Activated CD8-positive, alpha-beta memory T cell treated with anti-CD3 and anti-CD28 coated beads for 24 hours (primary cell): ENCODE measurements at places on chromosomes 11 and 22.

DNA sequence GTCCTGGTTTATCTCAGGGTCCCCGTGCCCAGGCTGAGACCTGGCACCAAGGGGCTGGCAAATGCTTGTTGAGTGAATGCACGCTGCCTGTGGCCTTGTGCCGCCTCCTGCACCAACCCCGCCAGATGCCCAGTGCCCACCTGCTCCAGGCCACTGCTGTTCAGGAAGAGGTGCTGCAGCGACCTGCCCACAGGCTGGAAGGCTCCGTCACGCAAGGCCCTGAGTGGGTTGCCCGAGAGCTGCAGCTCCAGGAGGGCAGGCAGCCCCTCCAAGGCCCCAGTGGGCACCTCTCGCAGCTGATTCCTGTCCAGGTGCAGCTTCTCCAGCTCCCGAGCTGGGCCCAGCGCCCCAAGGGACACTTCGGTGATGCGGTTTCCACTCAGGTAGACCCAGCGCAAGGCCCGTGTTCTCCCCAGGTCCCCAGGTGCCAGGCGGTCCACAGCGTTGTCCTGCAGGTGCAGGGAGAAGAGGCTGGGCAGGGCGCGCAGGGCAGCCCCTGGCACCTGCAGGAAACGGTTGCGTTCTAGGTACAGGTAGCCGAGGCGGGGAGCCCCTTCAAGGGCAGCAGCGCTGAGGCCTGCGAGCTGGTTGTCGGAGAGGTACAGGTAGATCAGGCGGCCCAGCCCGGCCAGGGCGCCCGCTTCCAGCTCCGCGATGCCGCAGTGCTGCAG is 3.6 kb downstream of the CHADL start:
- no peak for DNase-seq

GRCh38 chr11:1372660-1373059 is 17.1 kb upstream of the BRSK2 start:
- no peak for DNase-seq

DNA sequence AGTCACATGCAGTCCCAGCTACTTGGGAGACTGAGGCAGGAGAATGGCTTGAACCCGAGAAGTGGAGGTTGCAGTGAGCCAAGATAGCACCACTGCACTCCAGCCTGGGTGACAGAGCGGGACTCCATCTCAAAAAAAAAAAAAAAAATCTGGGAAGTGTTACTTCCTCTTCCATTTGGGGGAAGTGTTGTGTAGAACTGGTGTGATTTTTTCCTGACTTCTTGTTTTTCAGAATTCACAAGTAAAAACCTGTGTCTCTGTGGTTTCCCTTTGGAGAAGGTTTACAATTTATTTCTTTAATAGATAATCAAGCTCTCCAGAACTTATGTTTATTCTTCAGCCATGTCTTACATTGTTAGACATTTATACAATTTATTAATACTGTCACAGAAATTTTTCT is 396.1 kb downstream of the BRD1 start:
- no peak for DNase-seq

DNA sequence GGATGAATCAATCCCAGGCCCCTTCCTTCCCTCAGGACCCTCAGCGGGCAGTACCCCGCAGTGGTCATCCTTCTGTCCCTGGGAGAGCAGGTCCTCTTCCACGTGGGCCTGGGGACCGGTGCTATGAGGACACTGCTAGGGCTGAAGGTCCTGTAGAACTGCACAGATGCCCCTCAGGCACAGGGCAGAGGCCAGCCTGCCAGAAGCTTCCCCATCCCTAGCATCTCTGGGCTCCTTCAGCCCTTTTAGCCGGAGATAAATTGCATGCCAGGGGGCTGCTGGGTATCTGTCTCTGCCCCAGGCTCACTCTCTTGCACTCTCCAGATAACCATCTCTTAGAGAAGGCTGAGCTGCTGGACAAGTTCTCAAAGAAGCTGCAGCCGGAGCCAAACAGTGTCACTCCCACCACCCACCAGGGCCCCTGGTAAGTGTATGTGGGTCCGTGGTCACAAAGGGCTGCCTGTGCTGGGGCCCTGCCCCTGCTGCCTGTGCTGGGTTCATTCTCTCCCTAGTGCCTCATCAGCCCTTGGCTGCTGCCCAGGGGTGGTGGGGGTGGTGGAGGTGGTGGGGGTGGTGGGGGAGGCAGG is 2.3 kb downstream of the ATG16L2 start:
- DNase-seq: no peak

DNA sequence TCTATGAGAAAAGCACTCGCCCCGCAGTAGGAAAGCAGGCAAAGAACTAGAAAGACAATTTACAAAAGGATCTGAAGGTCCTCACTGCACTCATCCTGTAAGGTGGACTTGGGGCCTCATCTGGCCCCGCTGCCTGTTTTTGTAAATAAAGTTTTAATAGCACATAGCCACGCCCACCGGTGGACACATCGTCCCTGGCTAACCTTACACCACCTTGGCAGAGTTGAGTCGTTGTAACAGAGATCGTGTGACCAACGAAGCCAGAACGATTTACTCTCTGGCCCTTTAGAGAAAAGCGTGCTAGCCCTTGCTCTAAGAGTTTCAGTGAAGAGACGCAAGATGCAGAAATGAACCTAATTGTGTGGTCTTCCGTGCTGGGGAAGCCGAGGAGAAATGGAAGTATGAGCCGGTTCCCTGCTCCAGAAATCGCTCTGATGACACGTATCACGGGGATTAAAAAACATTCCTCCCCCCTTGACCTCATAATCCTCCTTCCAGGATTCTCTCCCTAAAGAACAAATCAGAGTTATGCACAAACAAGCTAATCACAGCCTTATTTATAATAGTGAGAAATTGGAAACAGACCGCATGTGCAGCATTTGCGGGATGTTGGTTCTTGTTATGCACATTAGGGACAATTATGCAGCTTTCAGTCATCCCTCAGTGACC is 80.1 kb downstream of the CDKN1C start:
- no peak for DNase-seq

GRCh38 chr22:27283714-27284113 is 517.8 kb downstream of the MN1 start:
- no peak for DNase-seq

DNA sequence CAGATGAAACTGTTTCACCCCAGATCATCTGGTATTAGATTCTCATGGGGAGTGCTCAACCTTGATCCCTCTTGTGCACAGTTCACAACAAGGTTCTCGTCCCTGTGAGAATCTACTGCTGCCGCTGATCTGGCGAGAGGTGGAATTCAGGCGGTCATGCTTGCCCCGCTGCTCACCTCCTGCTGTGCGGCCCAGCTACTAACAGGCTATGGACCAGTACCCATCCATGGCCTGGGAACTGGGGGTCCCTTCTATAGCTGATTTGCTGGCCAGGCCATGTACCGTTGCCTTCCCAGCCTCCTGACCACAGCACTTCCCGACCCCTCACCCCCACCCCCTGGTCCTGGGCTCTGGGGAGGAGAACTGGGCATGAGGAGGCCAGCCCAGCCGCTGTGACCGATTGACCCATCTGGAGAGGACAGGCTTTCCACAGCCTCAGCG is 2.6 kb downstream of the PHLDA2 start:
- DNase-seq: no peak

DNA sequence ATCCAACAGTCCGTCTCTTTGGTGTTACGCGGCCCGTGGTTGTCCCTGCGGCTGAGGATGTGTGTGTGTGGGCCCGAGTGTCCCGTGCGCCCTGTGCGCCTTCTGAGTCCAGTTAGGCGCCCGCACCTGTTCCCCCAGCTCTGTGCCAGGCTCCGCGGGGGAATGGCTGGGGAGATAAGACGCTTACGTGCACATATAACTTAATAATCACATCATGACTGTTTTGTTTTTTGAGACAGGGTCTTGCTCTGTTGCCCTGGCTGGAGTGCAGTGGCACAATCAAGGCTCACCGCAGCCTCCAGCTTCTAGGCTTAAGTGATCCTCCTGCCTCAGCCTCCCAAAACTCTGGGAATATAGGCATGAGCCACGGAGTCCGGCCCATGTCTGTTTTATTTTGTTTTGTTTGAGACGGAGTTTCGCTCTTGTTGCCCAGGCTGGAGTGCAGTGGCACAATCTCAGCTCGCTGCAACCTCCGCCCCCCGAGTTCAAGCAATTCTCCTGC is 817 bp downstream of the ARL2 start:
- no peak for DNase-seq

GRCh38 chr11:335779-336658 is 15.4 kb upstream of the IFITM3 start:
- no peak for DNase-seq

- no peak for DNase-seq
Measured at GRCh38 chr22:48566741-48567140, 1260.9 kb downstream of the BRD1 start.

DNA sequence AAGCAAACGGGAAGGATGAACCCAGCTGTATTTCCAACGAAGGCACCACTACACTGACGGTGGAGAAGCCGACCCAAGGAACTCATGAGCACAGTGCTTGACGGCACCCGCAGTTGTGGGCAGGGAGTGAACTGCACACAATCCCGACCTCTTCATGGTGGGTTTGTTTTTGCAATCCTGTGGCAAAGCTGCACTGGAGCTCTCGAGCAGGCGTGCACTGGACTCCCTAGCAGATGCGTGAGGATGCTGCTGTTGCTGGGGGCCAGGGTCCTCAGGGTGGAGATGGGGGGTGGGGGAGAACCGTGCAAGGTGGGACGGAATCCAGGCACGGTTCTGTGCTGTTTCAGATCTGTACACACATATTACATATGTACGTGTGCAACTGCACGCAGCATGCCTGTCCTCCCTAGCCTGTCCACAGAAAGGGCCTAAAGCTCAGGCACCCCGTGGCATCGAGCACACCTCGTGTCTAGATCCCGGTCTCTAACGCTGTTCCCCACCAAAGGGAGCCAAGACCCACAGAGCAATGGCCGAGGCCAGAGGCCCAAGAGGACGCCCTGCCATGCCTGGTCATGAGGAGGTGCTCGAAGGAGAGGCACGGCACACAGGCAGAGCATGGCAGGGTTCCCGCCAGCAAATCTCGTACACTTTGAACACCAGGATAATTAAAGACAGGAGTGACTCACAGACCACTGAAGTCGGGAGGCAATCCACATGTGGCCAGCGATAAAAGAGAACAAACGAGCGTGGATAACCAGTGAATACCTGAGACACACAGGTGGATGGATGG is 17.6 kb downstream of the ALG12 start:
- no peak for DNase-seq

DNA sequence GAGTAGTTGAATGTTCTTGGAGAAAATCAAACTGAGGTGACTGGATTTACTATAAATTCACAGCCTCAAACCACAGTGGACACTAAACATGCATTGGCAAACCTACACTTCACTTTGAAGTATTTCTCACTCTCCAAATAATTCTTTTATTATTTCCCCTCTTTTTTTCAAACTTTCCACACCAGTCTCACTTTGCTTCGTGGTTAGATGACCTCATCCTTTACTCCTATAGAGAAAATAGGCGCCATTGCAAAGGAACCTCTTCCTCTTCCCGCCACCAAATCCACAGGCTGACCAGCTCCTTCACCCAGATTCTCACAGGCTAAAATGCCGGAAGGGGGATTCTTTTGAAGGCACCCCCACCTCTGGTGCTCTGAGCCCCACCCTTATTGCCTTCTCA is 33.4 kb downstream of the HTR3A start:
- DNase-seq: no peak

- no peak for DNase-seq
Measured at GRCh38 chr11:14273895-14274294, 85.1 kb downstream of the RRAS2 start.

GRCh38 chr22:26806445-26807175 is 149.2 kb downstream of the MIAT start:
- DNase-seq: no peak

DNA sequence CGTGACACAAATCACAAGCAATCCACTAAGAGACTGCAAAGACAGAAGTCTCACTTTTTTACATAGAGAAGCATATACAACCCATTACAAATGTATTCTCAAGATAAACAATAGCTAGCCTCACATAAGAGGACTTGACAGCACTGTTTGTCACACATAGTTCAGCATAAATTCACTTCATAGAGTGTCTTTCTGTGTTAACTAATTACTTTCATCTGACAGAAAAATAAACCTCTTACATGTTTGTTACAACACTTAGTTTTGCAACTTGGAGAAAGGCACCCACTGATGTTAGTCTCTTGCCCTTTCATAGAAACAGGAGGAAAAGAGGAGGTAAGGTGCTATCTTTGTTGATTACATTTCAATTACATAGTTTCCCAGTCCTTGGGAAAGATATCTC is 2221.9 kb upstream of the RAG2 start:
- DNase-seq: no peak

DNA sequence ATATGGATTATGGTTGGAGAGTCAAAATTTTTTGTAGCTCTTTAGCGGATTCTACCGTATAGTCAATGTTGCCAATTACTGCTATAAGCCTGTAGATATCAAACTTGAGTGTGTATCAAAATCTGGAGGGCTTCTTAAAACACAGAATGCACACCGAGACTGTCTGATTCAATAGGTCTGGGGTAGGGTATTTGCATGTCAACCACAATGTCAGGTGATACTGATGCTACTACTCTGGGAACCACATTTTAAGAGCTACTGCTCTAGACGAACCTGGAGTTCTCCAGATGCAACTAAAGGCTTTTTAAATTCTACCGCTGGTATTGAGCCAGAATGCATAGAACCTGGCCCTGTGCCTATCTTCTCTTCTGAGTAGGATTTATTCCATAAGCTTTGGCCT is 15.8 kb upstream of the MS4A4A start:
- no peak for DNase-seq

GRCh38 chr11:11985016-11985715 is 23.3 kb downstream of the DKK3 start:
- no peak for DNase-seq

DNA sequence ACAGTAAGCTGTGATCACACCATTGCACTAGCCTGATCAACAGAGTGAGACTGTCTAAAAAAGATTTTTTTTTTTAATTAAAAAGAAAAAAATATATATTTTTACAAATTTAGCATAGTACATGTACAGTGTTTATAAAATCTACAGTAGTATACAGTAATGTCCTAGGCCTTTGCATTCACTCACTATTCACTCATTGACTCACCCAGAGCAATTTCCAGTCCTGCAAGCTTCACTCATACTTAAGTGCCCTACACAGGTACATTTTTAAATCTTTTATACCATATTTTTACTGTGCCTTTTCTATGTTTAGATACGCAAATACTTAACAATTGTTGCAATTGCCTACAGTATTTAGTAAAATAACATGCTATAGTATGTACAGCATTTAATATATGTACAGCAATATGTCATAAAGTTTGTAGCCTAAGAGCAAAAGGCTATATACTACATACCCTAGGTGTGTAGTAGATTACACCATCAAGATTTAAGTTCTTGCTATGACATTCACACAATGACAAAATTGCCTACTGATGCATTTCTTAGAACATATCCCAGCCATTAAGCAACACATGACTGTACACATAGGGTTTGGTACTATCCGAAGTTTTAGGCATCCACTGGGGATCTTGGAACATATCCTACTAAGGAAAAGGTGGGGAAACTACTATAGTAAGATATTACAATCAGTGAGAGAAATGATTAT is 22.8 kb downstream of the PIK3C2A start:
- DNase-seq: no peak

DNA sequence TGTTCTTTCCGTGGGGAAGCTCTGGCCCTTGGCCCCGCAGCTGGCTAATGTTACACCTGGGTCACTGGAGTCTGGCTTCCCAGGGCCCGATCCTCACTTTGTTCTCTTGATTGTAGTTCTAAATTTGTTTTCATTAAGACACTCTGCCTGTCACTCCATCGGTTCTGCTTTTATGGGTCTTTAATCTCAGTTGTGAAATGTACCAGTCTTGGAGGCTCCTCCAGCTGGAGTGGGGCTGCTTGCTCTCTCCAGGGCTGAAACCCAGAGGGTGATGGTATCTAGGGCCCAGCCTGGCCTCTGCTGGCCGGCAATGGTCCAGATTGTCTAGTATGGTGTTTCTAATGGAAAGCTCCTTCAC is 352.9 kb downstream of the TENM4 start:
- no peak for DNase-seq

- DNase-seq: peak; percentile 54
Measured at GRCh38 chr22:39928536-39929520, 27.9 kb downstream of the GRAP2 start.
